Stimulated activated CD8-positive, alpha-beta memory T cell treated with anti-CD3 and anti-CD28 coated beads, Interleukin-4, amount 100 ng/mL, for 24 hours (primary cell): ENCODE measurements at places on chromosomes 12 and 14.

DNA sequence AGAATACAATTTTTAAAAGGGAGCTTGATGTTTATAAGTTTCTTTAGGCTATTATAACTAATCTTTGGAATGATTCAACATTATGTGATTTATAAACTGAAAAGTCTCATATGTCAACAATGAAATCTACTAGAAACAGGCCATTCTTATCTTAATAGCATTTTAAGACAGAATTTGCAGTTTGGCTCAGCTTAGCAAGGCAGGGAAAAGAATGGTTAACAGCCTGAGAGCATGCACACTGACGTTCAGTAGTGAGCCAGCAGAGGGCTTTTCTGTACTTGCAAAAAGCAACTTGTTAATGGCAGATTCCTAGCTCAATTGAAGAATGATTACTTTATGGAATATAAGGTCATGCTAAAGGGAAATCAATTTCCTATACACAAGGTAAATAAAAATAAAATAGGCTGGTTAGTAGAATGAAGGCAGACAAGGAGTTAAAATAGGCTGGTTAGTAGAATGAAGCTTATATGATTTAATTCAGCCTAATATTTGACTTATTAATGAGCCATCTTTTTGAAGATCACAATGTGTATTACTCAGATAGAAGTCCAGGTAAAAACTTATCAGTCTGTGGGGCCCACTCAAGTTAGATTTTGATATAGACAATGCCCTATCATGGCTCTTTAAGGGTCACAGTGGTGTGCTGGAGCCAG is 95.9 kb downstream of the OTOGL start:
- no peak for DNase-seq

DNA sequence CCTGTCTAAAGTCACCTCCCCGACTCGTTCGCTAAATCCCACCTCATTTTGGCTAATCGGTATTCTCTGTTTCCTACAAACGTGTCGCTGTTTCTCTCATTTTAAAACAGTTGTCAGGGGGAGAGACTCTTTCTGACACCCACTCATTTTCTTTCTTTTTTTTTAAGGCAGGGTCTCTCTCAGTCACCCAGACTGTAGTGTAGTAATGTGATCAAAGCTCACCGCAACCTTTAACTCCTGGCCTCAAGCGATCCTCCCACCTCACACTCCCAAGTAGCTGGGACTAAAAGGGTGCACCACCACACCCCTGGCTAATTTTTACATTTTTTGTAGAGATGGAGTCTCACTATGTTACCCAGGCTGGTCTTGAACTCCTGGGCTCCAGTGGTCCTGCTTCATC is 19.1 kb downstream of the WDR20 start:
- no peak for DNase-seq

- no peak for DNase-seq
Measured at GRCh38 chr14:83289896-83290295, 1756.2 kb upstream of the SEL1L start.

GRCh38 chr14:21631084-21631483 is 3.7 kb downstream of the OR10G2 start:
- no peak for DNase-seq

DNA sequence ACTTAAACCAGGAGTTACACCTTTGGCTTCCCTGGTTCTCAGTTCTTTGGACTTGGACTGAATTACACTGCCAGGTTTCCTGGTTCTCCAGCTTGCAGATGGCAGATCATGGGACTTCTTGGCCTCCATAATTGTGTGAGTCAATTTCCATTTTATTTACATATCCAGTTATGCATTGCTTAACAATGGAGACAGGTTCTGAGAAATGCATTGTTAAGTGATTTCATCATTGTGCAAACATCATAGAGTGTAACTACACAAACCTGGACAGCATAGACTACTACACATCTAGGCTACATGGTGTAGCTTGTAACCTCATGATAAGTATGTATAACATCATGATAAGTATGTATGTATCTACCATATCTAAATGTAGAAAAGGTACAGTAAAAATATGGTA is 276.1 kb upstream of the BTG1 start:
- no peak for DNase-seq

GRCh38 chr14:76877871-76878270 is 51.7 kb downstream of the LRRC74A start:
- DNase-seq = no peak

- DNase-seq = no peak
Measured at GRCh38 chr12:47947341-47947740, 16.1 kb upstream of the TMEM106C start.
